ENCODE measurements at places on chromosomes 5 and 9.

DNA sequence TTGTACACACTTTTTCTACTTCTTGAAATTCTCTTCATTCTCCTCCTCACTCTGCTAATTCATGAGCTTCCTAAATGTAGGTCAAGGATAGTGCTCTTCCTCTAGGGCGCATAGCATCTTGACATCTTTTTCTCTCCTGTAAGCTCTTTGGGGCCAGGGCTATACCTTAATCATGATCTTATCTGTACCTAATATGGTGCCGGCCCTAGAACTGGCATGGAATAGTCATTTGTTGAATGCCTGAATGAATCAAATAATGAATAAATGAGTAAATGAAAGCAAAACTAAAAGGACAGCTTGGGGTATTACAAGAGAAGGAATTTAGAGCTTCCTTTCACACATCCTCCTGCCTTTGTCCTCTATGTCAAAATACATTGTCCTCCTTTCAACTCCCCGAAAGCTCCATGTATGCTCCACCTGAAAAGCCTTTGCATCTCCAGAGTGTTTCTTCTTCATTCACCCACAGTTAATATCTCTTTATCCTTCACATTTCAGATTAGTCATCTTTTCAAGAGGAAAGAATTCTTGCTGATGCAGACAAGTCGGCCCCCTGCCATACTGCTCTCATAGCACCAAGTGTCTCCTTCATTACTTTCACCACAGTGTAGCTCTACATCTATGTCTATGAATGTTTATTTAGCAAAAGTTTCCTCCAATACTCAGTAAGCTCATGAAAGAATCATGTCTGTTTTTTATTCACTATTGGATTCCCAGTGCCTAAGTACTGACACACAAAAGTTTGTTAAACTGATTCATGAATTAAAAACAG, 16.4 kb upstream of the PPP2R2B start:
- DNase-seq = no peak

DNA sequence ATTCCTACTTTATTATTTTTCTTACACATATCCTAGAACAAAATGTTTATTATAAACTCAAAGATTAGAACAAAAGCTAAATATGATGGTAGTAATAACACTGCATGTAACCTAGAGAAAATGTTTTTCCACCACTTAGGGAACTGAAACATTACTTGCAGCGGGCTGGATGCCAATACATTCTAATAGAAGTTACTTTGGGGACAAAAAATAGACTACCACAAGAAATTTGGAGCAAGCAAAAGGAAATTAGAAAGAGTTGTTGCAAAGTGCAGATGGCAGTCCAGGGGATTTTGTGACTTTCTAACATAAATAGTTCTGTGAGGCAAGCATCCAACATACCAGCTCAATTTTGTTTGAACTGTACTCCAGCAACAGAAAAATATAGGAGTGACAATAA, 255.3 kb upstream of the GRIN3A start:
- no peak for DNase-seq

DNA sequence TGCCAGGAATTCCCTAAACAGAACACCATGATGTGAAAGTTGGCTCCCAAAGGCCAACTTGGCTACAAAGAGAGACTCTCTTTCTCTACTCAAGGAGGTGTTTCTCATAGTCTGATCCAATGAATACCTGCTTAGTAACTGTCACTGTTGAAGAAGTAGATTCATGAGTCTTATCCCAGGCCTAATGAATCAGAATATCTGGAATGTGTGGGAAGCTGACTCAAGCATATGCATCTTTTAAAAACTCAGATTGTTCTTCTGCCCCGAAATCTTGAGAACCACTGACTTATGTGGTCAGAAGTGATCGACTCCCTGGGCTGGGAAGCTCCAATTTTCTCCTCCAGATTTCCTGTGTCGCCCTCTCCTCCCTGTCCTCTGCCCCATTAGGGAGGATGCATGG, 345.6 kb downstream of the PLK2 start:
- DNase-seq = no peak

DNA sequence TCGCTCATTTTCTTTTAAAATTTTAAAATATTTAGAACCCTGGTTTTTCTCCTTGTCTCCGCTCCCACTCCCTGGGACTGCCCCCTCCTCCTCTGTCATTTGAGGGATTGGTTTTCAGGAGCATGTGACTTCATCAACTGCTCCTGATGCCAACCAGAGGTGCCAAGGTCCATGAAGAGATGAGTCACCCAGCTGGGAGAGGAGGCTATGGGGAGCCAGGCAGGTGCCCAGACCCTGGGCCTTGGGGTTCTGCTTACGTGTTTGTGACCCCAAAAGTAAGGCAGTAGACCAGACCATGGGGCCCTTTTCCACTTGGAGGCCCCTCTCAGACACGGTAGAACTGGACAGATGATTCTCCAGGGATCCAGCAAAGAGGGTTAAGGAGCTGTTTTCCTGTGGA, 167.0 kb downstream of the FGF18 start:
- no peak for DNase-seq

DNA sequence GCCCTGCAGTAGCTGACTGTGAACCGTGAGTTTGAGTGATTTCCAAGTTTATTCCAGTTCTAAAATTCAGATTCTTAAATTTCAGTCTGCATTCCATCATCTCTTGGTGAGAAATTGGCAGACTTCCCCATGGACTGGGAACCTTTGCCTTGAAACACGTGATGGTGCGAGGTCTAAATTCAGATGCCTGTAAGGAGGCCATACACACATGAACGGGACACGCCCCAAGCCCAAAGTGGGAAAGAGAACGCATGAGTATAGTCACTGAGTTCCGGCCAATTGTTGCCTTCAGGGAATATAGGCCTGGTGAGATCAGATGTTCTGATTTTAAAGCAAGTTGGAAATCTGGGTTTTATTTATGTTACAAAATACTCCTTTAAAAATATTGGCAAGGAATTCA, 1084.4 kb upstream of the WWC1 start:
- DNase-seq = no peak

Data from KG1 (cell line).